Muscle of back (tissue), 13 donors: ENCODE measurements at places on chromosomes 13 and 19. TPM values are rescaled to one million over a fixed set of nuclear protein-coding genes. Genes with fewer than 3 reads are reported as not detected.

DNA sequence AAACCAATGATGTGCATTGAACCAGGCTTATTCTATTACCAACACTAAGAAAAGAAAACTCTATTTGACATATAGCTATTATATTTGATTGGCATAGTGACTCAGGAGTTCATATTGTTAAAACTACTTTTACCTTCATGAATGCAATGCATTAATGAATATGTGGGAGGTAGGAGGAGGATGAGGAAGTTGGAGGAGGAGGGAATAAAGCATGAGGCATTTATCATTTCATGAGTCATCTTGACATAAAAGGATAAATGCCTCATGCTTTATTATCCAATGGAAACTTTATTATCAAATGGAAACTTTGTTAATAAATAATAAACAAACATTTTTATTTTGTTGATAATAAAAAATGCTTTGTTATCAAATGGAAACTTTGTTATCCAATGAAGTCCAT, 116.5 kb downstream of the SPRY2 start:
- DNase-seq = no peak

GRCh38 chr19:46428239-46429135, at the start of gene PNMA8C:
PNMA8C (minus strand) TSS chr19:46428936; CDS start chr19:46428359, 577 bp downstream.
- no peak for DNase-seq

The ZNF324B gene
- polyA plus RNA-seq = 3.2 TPM

The IFI30 gene
- polyA plus RNA-seq = 0.71 TPM

The CGB1 gene
- not detected for polyA plus RNA-seq

DNA sequence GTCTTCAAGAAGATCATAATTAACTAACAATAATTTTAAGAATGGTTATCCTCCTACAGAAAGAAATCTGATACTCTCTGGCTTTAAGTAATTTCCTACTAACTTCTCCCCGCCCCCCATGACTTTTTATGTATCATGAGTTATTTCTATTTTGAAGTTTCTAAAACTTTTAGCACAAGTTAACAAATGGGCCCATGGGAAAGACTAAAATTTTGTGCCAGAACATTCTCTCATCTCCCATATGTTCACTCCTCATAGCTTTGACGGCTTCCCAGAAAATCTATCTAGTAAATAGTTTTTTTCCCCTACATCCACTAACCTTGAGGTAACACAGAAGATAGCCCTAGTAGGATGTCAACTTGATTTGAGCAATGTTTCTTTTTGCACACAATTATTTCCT, 148.3 kb downstream of the POSTN start:
- DNase-seq = peak; percentile 88

- no peak for DNase-seq
Observed at GRCh38 chr13:74978591-74978990, 503.4 kb downstream of the TBC1D4 start.

DNA sequence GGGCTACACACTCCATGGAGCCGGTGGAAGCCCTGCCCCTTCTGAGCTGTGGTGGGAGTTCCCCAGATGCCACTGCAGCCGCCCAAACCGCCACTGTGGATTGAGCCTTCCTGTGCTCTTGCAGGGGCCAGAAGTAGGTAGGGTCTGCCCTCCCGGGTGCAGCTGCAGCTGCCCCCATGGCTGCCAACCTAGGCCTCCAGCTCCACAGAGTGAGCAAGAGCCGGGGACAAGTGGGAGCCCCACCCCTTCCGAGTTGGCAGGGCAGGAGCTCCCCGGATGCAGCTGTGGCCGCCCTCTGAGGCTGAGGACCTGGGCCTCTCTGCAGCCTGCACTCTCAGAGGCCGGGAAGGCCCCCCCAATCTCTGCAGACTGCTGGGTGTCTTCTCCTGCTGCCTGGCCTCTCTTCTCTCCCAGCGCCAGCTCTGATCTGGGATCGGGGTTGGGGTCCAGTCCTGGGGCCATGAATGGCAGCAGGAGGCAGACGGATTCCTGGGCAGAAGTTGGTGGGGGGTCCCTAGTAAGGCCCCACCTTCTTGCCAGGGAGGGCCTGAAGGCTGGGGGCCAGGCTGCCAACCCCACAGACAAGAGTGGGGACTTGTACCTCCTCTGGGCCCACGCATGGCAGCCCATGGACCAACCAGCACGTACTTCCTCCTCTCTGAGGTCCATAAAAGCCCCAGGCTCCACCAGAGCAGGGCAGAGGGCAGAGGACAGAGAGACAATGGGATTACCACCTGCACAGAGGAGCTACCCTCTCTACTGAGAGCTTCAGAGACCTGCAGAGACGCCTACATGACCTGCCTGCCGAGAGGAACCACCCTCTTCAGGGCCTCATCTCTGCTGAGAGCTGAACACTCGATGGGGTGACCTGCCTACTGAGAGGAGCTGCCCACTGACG, 28.9 kb downstream of the AP2S1 start:
- peak; percentile 53 for DNase-seq

GRCh38 chr13:112510987-112511685, 76.8 kb downstream of the TUBGCP3 start:
- no peak for DNase-seq

DNA sequence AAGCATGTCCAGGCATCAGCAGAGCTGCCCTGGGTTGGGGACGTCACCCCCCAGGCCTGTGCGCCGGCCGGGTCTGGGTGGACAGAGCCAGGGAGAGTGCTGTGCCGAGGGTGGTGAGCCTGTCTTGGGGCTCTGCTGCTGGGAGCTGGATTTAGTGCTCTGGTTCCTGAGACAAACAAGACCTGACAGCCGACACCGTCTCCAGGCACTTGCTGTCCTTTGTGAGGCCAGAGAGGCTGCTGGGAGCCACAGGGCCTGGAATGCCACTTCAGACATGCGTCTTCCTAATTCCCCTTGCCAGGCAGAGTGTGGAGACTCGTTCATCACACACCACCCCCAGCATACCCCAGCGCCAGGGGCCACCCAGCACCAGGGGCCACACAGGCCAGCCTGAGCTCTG, 165.8 kb downstream of the KDM4B start:
- no peak for DNase-seq

- no peak for DNase-seq
Observed at GRCh38 chr19:2478278-2478755, 2.4 kb downstream of the GADD45B start.

DNA sequence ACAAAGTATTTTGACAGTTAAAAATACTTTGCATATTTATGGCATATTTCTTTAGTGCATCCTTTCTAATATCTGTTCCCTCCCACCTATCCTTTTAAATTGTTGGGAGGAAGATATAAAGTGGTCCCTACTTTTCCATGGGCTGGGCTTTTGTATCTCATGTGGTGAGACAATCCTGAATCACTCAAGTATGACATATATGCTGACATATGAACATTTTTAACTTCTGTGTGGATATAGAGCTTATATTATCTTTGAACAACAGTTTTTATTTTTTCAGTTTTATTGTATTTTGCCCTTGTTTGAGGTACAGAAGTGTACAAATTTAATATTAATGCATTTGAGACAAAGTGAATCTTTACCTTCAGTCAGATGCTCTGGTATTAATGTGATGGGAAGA, 3.4 kb downstream of the ZMYM2 start:
- no peak for DNase-seq

DNA sequence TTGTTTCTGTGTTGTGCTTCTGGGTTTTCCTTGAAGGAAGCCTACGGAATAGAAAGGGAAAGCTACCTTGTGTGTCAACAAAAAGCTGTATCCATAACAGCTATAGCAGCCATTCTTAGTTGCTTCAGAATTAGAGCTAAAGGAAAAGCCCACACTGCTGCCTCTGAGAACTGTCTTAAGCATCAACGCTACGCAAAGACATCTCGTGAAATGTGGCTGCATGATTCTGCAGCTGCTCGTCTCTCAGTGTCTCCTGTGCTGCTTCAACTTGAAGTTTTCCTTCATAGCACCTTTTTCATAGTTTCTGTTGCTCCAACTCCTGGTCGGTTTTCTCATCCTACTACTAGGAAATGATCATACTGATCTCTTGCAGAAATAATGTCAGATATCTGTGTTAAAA, 140.9 kb upstream of the MAB21L1 start:
- DNase-seq = no peak

The HMGB1 gene
- 424 TPM for polyA plus RNA-seq

DNA sequence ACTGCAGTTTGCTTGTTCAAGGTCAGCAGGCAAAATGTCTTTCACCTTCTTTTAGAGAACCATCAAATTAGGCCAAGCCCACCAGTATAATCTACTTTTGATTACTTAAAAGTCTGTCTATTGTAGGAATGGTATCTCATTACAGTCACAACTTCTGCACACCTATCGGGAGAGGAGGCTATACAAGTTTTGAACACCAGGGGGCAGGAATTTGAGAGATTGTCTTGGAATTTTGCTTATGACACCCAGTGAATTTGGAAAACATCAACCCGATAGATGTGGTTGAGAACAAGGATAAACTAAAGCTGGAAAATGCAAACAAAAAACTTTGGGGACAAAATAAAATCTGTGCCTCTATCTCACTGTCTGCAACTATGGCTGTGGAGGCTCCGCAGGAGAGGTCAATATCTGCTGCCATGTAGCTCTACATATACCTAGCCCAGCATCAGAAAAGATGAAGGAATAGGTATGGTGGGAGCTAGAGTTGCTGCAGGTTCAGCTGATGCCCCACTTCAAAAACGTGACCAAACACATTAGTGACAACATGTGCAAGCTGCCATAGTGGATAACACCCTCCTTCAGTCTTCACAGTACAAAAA, 1299.2 kb upstream of the SPRY2 start:
- DNase-seq = no peak

DNA sequence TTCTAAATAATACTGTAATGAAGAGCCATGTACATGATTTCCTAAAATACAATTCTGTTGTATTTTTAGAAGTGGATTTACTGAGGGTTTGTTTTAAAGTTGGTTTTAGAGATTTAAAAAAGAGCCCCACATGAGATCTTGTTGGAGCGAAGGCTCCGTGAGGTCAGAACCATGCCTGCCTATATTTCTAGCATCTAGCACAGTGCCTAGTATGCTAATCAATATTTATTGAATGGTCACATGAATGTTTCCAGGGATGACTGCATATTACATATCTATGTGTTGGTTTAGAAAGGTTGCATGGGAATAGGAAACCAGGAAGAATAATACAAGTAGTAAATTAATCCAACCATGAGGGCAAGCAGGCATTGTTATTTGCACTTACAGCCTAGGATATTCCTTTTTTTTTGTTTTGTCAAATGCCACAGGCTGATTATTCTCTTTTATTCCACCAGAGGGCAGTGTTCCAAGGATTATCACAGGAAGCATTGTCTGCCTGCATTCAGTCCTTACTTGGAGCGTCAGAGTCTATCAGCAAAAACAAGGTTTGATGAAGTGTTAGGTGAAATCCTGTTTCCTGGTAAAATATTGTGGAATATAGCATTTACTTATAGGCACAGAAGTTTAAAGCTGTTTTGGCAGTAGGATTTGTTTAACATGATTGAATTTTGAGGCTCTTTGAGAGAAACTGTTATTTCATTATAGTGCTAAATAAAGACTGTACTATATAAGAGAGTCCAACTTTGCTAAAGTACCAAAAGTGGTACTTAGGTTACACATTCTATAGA, 46.8 kb downstream of the COG3 start:
- DNase-seq = peak; percentile 72

DNA sequence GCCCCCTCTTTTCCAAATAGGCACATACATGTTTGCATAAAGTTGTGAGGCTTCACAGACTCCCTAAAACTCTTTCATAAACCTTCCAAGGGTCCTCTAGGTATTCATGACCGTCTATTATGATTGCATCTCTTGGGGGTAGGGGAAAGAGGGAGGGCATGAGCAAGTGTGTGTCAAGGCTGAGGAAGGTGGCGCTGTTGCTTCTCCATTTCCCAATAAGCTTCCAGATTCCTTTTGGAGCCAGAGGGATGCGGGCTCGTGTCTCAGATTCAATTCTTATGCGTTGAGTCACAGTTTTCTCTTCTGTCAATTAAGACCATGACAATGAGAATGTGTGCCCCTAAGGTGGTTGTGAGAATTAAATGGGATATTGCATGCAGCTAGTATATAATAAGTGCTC, 51.0 kb upstream of the CYP2A7 start:
- DNase-seq = no peak

The KANK3 gene
- 5.1 TPM for polyA plus RNA-seq

- DNase-seq = no peak
Observed at GRCh38 chr13:108437496-108437895, 168.0 kb downstream of the TNFSF13B start.

The DIAPH3 gene
- polyA plus RNA-seq = 8.2 TPM

- no peak for DNase-seq
Observed at GRCh38 chr19:48862827-48863226, 5.6 kb downstream of the PLEKHA4 start.

The RASA3 gene
- 18.1 TPM for polyA plus RNA-seq

The RGL3 gene
- 0.32 TPM for polyA plus RNA-seq

- DNase-seq = peak; percentile 84
Observed at GRCh38 chr13:80469853-80470381, 129.0 kb upstream of the SPRY2 start.

GRCh38 chr19:2039959-2040646, 10.9 kb downstream of the MKNK2 start:
- DNase-seq = no peak

DNA sequence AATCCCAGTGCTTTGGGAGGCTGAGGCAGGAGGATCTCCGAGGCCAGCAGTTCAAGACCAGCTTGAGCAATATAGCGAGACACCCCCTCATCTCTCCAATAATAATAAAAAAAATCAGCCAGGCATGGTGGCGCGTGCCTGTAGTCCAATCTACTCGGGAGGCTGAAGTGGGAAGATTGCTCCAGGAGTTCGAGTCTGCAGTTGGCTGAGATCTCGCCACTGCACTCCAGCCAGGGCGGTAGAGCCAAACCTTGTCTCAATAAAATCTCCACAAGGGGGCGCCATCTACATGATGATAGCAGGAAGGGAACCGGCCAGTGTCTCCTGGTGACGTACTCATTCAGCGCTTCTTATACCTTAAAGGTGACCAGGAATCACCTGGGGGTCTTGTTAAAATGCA, 13.6 kb upstream of the C5AR1 start:
- peak; percentile 71 for DNase-seq

The KLHL1 gene
- not detected for polyA plus RNA-seq

The LGALS14 gene
- 0.46 TPM for polyA plus RNA-seq

GRCh38 chr13:60511637-60512036, 114.6 kb downstream of the TDRD3 start:
- DNase-seq = no peak

The FBN3 gene
- 6.6 TPM for polyA plus RNA-seq

GRCh38 chr19:14347999-14348889, 33.0 kb upstream of the ADGRE5 start:
- peak; percentile 41 for DNase-seq

DNA sequence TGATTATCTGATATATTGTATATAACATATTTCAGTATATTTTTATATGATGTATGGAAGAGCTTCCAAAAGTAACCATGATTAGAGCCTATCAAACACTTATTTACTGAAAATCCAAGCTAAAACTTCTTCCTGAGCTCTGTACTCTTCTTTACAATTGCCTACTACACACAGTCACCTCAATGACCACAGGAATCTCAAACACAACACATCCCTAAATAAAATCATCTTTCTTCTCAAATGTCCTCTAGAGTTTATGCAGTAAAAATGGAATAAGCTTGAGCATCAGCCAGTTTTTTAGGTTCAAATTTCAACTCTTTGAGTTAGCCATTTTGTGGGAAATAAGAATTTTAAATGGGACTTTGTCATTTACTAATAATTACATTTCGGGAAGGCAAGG, 102.6 kb upstream of the FNDC3A start:
- DNase-seq = no peak

The KIR2DL4 gene
- polyA plus RNA-seq = not detected

The PSG7 gene
- polyA plus RNA-seq = 0.19 TPM
